ENCODE measurements at places on chromosomes 3 and 15.

GRCh38 chr3:159532577-159532976 is 456.1 kb upstream of the IL12A start:
- no peak for DNase-seq

DNA sequence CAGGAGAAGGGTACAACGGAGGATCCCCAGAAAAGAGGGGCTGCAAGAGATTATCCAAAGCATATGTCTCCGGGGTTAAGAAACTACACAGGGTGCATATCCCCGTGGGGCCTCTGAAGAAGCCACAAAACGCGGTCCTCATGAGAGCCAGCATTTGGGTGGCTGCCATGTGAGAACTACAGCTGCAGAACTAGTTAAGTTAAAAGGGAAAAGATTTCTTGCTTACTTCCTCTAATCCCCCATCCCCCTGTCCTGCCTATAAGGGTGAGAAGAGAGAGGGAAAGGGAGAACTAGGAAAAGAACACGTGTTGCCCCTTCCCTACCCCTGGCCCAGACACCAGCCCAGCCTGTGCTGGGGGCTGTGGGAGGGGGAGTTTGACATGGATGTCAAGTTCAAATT is 70.4 kb upstream of the PCSK6 start:
- DNase-seq = no peak

- DNase-seq = no peak
Measured at GRCh38 chr3:128499724-128500275, 6.8 kb upstream of the GATA2 start.

DNA sequence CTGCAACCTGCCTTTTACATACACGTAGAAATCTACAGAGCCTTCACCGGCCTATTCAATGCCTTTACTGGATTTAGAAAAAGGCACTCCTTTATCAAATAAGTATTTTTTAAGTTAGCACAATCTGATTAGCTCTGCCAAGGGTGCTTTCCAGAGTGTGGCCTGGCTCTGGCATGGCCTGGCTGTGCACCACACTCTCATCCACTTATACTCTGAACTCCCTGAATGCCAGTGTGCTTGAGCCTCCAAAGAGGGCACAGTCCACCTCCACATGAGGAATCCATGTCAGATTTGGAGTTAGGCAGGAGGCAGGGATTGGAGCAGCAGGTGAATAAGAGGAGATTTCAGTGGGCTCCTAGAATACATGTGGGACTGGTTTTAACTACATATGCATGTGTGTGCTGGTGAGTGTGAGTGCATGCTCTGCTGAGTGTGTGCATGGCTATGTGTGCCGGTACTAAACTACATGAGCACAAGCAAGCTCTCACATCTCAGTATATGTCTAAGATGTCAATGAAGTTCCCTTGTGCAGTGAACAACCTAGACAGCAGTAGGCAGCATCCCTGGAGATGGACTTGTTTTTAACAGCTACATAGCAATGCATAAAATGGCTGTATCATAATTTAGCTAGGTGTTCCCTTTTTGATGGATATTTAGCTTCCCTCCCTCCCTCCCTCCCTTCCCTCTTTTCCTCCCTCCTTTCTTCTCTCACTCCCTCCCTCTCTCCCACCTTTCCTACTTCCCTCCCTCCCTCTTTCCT is 17.8 kb upstream of the ZFAND6 start:
- no peak for DNase-seq

GRCh38 chr3:151798466-151798865 is 15.4 kb upstream of the AADAC start:
- DNase-seq = no peak

DNA sequence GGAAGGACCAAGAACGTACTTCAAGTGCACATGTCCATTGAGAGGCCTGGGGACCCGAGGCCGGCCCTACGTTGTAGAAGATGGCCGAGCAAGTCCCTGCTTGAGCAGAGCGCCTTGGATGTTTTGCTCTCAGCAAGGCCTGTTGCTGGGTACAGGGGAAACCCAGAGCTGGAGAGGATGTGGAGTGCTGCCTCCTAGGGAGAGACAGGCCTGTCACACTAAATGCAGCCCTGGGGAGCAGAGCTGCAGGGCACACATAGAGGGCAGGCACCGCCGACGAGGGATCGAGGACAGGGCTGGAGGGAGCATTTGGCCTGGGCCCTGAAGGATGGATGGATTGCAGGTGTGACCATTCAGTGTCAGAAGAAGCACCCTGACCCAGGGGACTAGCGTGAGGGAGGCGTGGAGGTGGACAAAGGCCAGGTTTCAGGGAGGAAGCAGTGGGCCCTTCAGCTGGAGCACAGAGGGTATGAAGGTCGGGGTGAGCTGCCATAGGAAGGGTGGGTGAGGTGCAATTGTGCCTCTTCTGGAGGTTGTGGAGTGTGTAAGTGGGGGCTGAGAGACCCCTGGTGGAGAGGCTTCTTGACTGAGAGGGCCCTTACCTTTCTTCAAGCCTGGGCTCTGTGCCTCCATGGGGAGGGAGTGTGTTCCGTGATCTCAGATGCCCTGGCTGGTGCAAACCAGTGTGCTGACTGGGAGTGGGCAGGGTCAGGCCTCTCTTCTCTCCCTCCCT is 142.4 kb downstream of the CHDH start:
- no peak for DNase-seq

DNA sequence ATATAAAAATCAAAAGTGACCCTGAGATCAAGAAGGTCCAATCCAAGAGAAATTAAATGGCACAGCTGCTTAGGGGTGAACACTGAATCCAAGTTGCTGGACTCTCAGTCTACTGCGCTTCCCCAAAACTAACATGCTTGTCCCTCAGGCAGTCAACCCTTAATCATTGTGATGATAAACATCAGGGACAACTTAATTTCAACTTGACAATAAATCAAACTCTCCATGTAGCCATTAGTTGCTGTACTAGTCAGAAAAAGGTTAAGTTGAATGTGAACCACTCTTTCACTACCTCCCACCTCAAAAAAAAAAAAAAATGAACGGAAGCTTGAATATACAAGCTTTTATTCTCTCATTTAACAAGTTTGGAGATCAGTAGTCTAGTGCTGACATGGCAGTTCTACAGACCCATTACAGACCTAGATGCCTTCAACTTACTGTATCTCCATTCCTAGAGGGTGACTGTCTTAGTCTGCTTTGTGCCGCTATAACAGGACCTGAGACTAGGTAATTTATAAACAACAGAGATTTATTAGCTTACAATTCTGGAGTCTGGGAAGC is 185.7 kb downstream of the FHIT start:
- DNase-seq = no peak

DNA sequence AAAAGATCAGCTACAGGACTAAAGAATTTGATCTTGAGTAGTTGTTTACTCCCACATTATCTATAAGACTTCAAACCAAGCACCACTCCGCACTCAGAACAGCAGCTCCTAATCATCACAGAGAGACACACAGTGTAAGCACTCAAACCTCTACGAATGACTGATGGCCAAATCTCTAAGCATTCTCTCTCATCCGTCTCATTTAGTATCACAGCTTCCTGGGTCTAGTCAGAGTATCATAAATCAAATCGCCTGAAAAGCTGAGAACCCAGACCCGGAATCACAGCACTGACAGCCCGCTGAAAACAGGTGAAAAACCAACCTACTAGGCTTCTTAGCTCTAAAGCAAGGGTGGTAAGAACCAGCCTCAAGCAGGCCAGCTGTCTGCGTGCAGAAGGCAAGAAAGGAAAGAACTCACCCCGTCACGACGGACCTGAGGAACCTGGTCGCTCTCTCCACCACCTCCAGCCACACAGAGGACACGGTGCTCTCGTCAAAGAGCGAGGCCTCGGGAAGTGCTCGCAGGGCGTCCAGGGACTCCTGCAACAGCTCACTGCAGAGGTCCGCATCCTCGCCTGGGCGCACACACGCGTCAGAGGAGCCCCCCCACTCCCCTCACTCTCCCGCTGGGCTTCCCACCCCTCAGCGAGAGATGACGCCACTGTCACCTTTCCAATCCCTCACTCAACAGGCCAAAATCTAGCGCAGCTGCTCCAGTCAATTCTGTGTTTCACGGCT is 47.9 kb downstream of the HERC2 start:
- DNase-seq = no peak

GRCh38 chr3:45779746-45780735 is 16.3 kb downstream of the SLC6A20 start:
- DNase-seq = no peak

- DNase-seq = no peak
Measured at GRCh38 chr15:67083135-67083762, 17.8 kb downstream of the SMAD3 start.

- DNase-seq = no peak
Measured at GRCh38 chr3:139364549-139364948, 20.7 kb downstream of the MRPS22 start.

DNA sequence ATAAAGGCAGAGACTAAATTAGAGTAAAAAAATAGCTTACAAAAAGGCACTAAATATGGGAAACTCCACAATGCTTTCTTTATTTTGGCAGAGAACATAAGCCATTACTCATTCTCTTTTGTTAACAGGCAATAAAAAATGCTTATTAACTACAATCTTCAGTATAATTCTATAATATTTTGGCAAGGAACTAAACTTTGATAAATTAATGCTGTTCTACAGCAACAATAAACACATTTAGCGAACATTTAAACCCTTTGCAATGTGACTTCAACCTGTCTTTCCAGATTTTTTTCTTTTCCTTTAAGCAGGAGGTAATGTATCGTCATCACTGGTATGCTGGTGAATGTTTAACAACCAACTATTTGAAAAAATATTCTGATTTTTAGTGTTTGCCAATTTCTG is 42.2 kb upstream of the POU1F1 start:
- no peak for DNase-seq
